ENCODE measurements at places on chromosomes 2 and 18.

DNA sequence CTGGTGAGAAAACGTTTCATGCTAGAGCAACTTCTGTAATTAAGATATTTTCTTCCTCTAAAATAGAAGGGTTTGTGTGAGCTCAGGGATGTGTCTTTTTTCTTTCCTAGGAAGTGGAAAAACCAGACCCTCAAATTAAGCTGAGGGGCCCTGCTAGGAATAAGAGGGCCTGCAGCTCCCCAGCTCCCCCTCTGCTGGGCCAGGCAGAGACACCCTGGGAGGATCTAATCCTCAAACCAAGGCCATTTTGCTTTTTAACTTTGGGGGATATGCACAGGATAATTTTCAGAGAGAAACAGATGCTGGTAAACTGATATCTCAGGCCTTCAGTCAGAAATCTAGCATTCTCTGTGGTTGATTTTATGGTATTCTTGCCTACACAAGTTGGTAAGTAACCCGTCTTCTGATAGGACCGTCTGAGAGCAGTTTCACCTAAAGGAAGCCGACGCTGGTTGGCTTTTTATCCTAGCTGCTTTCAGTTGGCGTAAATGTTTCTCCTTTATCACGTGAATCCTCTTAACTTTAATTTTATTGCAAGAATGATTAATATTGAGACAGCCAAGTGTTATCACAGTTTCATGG lies 34.8 kb downstream of the SNTG2 start:
- no peak for DNase-seq

DNA sequence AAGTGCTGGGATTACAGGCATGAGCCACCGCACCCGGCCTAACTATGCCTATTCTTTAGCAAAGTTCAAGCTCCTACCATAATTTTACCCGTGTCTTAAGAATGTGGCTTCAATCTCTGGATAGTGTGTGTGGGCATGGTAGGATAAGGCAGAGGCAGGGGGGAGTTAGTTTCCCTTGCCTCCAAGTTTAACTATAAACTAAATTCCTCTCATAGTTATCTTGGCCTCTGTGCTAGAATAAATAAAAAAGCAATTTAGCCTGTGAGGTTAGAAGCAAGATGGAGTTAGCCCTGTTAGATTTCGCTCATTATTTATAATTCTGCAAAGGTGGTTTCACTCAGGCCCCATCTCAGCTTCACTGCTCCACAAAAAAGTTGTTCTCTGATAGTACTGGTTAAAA lies 7.0 kb upstream of the FAM98A start:
- DNase-seq, result no peak

DNA sequence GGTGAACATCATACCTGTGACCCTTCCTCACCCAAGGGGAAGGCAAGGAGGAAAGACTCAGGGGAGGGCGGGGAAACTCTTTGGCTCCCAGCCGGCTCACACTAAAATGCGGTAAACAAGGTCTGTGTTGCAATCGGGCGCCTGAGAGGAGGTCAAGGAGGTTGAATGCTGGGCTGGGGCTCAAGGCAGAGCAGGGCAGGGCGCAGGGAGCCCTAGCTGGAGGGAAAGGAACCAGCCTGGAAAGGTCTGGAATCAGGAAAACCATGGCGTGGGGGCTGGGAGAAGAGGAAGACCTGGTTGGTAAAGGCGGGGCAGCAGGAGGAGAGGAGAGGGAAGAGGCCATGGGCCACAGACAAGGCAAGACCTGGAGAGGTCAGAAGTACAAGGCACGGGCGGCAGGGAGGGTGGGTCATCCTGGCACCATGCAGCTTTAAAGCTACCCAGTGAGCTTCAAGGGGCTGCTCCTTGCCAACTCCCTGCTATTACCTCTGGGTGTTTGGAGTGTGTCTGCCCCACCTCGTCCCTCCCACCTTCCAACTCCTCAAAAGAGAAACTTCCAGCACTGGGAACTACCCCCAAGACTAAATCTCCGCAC lies 4.8 kb upstream of the TMEM37 start:
- DNase-seq, result peak; percentile 30

DNA sequence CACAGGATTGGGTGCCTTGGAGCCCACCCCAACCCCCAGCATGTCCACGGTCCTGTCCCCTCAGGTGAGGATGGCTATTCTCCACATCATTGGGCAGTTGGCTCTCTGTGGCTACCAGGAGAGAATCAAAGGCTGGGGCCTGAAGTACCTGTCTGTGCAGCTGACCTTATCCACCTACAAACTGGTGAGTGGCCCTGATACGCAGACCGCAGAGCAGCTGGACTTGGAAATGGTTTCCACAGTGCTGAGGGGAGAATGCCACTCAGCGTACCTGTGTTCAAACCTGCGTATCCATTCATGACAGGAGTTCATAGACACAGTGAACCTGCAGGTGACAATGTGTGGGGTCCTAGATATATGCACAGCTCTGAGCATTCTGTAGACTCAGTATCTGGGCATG lies 21.6 kb downstream of the MROH2A start:
- DNase-seq, result no peak

GRCh38 chr18:3716116-3716660 lies 266.2 kb downstream of the TGIF1 start:
- DNase-seq, result no peak

DNA sequence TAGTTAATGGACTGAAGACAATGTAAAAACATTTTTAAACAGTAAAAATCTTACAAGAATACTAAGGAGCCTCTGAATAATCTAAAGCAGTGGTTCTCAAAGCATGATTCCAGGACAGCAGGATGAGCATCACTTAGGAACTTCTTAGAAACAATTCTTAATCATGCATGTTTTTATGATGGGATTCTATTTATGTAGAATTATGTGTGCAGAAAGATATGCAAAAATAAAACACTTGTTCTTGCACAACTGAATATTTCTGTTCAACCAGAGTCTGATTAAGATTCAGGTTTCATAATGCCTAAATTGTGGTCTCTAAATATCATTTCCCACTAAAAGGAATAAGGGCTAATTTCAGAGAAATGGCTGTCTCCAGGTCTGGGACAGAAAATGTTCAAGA lies 69.2 kb upstream of the MTIF2 start:
- no peak for DNase-seq

- DNase-seq, result no peak
Measured at GRCh38 chr18:8709248-8710059, 4.1 kb downstream of the MTCL1 start.

- DNase-seq, result peak; percentile 29
Measured at GRCh38 chr2:30225131-30225762, 6.1 kb upstream of the LBH start.

- DNase-seq, result no peak
Measured at GRCh38 chr2:42765686-42766085, 1.8 kb upstream of the OXER1 start.

- no peak for DNase-seq
Measured at GRCh38 chr2:177735318-177735803, 337.2 kb downstream of the PDE11A start.

- DNase-seq, result no peak
Measured at GRCh38 chr2:70897203-70897976, 38.3 kb upstream of the ATP6V1B1 start.

GRCh38 chr18:47113796-47114540 lies 36.3 kb downstream of the HDHD2 start:
- no peak for DNase-seq

DNA sequence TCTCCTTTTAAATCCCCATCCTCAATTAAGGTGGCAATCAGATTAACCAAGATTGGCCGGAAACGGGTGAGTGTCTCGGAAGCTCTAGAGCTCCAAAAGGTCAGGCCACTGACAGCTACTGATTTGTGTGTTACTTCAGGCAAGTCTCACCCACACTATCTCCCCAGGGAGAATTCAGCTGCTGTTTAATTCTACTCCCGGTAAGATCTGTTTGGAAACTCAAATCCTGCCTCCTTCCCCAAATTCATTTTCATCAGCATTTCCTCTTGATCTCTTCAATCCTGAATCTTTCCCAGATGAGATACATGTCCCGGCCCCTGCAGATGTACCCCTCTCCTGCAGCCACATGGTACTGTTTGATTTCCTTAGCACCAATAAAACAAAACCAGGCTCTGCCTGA lies 34.9 kb downstream of the EFR3B start:
- no peak for DNase-seq

GRCh38 chr2:88832311-88832991 lies 141.0 kb downstream of the RPIA start:
- DNase-seq, result no peak

DNA sequence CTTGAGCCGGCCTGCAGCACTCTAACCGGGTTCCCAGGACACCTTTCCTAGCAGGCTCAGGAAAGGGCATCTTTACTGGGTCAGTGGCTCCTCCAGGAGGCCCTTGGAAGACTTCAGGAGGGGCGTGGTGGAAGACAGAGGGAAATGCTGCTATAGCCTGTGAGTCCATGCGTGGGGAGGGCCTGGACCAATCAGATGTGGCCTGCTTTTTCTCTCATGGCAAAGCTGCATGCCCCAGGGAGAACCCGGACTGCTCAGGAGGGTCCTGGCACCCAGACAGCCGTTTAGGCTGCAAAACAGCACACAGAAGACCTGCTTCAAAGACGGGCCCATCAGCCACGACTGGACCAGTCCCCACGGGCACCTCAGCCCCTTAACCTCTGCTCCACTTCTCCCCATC lies 84.4 kb downstream of the EIPR1 start:
- no peak for DNase-seq

- DNase-seq, result no peak
Measured at GRCh38 chr2:29189052-29189451, 73.8 kb downstream of the CLIP4 start.
